ENCODE measurements at places on chromosomes 16 and 17. TPM values are rescaled to one million over a fixed set of nuclear protein-coding genes. Genes with fewer than 3 reads are reported as not detected.

CBX1 gene
- total RNA-seq: 11.6 TPM

PALB2 gene
- total RNA-seq: 7.6 TPM

- DNase-seq: no peak
These were observed 147.0 kb downstream of the ABCA8 start for GRCh38 chr17:68807998-68808772.

GRCh38 chr16:14063618-14064581, 7.2 kb upstream of the MRTFB start:
- DNase-seq: no peak

DNA sequence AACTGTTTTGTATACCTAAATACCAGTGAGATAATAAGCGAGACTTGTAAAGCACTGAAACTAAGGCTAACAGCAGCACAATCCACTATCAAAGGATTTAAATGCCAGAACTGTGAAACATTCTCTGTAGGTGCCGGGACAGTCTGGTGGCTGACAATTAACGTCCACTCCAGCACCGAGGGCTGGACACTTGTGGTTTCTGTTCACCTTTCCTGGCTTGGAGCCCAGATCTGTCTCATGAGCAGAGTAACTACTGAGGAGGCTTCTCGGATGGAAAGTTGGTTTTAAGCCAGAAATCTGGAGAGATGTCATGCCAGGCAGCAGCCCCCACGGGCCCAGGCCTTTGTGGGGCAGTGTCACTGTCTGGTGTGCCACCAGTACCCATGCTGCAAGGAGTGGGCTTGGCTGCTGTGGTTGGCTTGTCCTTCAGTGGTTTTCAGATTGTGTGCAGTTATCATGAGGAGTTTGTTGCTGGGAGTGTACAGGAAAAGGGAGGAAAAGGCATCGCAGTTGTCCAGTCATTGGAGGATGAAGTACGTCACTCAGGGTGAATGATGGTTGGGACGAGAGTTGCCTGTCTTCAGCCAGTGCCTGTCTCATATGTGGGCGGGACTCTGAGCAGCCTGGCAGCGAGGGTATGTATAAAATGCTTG, 35.5 kb downstream of the UBN1 start:
- DNase-seq: peak; percentile 50

CCL5 gene
- 1.7 TPM for total RNA-seq
